Fibroblast of skin of left quadriceps (primary cell): ENCODE measurements at places on chromosomes 3 and 15.

GRCh38 chr3:111751961-111752360, 107.1 kb upstream of the PHLDB2 start:
- DNase-seq = peak; percentile 96

DNA sequence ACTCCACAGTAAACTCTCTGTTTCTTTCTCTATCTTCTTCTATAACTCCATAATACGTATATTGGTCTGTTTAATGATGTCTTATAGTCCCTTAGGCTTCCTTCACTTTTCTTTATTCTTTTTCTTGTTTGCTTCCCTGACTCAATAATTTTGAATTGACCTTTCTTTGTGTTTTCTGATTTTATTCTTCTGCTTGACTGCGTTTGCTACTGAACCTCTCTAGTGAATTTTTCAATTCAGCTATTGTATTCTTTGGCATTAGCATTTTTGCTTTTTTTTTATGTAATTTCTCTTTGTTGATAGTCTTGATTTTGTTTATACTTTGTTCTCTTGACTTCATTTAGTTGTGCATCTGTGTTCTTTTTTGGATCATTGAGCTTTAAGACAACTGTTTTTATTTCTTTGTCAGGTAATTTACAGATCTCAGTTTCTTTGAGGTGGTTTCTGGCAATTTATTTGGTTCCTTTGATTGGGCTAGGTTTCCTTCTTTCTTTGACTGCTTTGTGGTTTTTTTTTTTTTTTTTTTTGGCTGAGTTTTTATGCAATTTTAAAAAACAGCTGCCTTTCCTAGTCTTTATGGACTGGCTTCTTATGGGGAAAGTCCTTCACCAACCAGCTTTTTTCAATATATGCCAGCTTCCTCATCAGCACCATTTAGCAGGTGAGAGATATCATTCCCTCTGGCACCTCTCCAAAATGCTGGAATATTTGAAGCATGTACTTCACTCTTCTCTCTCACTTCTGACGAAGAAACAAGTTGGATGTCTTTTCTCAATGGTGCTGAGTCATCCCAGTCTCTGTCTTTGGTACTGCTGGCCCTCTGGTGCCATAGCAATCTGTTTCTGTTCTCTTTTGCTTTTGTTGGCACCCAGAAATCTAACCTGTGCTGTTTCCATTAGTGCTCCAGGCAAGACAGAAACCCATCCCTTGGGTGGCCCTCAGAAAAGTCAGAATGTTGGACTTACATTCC, 17.6 kb downstream of the RSRC1 start:
- DNase-seq = no peak

DNA sequence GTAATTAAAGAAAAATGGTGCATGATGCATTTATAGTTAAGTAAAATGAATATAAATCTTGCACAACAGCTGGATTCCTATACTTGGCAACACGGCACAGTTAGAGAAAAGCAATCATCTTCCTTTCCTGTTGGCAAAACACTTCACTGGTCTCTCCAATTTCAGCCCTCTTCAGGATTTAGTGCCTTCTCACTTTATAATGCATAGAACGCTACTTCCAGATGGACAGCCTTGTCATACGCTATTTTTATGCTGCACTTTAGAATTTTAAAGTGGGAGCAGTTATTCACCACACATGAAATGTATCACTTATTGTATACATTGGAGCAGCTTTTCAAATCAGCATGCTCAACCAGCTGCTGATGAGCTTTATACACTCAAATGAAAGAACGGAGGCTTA, 194.4 kb upstream of the GBE1 start:
- no peak for DNase-seq

GRCh38 chr3:34957677-34958076, 681.6 kb upstream of the ARPP21 start:
- peak; percentile 60 for DNase-seq

DNA sequence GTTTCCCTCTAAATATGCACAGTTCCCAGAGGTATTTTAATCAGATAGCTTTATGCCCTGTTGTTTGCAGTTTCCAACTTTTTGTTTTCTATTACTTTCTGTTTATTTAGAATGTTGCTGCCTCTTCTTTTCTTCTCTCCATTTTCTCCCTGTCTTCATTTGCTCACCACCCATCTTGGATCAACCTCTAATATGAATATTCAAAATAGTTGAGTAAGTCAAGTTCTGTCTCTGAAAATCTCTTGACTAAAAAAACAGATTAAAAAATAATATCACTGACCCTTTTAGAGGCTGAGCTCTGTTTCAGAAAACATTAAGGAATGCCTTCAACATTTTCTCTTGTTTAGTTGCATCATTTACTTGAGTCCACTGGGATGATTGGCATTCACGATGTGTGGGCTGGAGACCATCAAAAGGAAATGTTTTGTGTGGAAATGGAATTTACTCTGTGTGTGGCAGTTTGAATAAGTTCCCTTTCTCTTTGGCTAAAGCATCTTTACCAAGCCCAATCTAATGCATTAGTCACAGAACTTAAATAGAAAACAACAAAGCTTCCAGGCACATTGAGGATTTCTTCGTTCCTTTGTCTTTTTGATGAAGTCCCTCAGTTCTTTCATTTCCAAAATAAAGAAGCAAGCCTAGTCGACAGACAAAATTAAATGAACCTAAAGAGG, 633.9 kb upstream of the TGFBR2 start:
- DNase-seq = peak; percentile 79

DNA sequence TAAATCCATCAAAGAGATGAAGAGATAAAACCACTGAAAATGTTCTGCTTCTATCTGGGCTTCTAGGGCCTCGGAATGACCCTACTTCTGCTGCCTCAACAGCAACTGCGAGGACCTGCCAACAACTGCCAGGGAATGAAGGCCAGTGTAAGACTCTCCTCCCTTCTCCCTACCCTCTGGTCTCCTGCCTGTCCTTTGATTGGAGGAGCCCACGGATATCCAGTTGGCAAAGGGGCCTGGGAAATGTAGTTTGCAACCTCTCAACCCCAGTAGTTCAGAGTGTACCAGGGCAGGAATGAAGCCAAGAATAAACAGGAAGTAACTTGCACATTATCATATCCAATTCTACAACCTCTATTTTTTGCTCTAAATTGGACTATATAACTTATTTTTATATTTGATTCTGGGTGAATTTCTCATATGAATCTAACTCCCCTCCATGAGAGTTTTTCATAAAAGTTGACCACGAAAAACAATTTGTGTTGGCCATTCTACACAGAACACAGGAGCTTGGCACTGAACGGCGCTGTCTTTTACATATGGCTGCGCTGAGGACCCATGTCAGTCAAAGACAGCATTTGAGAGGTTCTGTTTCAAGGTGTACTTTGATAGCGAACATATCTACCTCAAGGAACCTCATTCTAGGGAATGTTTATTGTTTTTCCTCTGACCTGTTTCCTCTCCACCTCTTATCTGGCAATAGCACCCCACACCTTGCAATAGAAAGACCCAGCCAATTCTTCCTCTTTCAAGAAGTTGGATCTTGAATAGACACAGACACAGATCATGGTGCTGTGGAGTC, 91.1 kb upstream of the RNF7 start:
- peak; percentile 18 for DNase-seq

DNA sequence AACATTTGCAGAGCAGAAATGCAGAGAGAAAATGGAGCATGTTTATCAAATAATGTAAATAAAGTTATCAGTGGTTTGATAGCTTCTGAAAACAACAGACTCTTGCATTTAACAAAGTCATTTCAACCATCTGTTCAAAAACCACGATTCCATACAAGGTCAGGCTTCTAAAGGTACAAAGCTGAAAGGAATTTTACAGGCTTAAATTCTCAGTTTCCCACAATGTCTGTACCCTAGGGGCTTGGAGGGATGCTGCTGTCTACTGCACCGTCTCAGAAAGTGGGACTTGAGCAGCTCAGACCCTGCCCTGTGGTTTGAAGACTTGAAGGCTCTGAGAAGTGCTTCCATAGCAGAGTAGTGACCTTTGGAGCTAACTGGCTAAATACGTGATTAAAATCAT, 30.4 kb upstream of the TM4SF1 start:
- no peak for DNase-seq

- DNase-seq = no peak
These were observed 3.6 kb downstream of the POU1F1 start for GRCh38 chr3:87272718-87273341.

GRCh38 chr3:124797426-124797945, 67.2 kb downstream of the UMPS start:
- no peak for DNase-seq

DNA sequence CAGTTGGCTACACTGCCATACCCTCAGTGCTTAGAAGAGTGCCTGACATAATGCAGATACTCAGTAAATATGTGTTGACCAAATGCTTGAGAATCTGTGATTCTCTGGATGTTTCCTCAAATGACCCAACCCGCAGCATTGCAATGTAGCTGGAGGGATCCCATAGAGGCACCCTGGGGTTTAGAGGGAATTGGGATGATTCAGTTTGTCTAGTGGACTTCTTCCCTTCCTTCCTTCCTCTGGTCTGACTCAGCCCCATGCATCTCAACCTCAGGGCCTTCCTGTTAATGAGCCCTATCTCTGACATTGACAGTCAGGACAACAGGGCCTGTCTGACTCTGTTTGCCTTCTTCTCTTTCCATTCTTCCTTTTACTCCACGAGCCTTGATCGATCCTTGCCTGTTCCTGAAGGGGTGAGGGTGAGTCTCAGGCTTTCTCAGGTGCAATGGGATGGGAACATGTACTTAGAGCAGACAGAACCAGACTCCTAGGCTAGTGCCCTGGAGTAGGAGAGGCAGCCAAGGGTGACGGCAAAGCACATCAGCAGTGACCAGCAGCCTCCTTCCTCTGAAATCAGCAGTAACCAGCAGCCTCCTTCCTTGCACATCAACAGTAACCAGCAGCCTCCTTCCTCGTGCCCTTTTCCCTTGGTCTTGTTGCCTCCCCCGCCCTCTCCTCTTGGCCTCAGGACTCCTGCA, 78.2 kb downstream of the DGKG start:
- peak; percentile 51 for DNase-seq

DNA sequence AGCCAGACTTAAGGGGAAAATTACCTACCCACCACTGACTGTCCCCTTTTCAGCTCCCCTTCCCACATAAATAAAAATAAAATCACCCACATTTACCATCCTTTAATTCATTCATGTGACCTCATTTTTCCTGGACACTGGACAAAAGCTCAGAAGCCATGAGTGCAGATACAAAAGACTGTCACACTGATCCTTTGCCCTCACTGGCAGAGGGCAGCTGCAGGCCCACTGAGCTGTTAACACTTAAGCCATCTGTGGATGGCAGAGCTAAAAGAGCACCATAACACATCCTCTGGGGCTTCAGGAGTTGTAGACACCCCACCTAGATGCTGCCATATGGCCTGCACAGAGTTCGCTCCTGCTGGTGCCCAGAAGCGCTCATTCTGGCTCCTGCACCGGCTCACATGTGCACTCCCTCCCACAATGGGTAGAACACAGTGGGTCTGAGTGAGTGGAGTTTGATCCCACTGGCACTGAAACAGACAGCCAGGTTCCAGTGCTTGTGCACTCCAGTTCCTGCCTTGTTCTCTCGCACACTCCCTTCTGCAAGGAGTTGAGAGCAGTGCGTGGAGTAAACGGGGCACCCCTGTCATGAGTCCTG, 38.8 kb downstream of the EDC3 start:
- no peak for DNase-seq
